ENCODE measurements at places on chromosomes 2 and 18.
A peak's percentile ranks its signal among the peaks of the same experiment; 100 is the strongest.

DNA sequence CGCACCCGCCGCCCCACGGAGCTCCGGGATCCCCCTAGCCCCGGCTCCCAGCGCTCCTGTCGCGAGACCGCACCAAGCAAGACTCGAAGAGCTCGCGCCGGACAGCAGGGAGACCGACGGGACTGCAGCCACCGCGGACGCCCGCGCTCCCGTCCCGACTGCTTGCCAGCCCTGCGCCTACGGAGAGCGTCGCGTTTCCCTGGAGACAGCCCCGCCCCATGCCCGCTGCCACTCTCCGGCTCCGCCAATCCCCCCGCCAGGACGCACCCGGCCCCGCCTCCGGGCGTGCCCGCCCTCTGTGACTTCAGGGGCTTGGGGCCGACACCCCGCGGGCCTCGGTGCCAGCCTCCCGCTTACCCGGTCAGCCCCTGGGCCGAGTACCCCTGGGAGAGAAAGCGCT is at the start of gene ANKMY1:
Gene ANKMY1, minus strand, starts transcription at position 181 of the 400 bp plus-strand sequence. CDS start 653 bp downstream, outside the sequence.
- DNase-seq: peak; percentile 37

DNA sequence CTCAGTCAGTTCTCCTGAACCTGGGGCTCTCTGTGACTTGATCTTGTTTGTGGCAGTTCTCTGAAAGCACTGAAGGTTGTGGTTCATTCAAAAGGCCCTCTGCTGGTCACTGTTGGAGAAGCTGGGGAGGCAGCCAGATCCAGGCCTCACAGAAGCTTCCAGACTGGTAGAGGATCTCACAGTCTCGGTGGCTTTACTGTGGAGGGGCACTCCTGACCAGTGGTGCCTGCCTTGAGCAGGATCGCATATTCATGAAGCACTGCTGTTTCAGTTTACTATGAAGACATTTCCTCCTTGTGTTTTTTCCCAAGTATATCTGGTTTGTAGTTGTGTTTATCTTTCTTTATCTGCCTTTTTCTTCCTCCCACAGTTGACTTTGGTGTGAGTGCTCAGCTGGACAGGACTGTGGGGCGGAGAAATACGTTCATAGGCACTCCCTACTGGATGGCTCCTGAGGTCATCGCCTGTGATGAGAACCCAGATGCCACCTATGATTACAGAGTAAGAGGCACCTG is 133.9 kb downstream of the MAP4K4 start:
- no peak for DNase-seq

GRCh38 chr18:66630831-66631230 is 26.9 kb upstream of the CDH19 start:
- DNase-seq: no peak

- no peak for DNase-seq
Measured at GRCh38 chr18:8928044-8928443, 174.5 kb upstream of the NDUFV2 start.

DNA sequence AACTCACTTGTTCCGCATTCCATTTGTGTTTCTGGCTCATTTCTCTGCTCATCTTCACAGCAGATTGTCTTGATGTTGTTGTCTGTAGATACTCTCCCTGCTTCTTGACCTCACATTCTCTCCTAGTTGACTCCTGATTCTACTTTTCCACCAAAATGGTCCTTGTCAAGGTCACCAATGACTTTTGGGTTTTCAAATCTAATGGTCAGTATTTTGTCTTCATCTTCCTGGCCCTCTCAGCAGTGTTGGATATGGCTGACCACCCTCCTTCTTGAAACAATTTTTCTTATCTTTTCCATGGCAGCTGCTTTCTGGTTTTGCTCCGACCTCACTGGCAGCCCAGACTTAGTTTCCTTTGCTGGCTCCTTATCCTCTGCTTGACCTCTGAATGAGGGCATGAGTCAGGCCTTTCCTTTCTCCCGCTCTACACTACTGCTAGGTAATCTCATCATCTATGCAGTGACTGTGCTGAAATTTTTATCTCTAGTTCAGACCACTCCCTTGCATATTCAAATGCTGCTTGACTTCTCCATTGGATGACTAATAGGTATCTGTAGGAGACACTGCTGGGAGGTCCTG is 386.6 kb upstream of the SPRED2 start:
- no peak for DNase-seq

DNA sequence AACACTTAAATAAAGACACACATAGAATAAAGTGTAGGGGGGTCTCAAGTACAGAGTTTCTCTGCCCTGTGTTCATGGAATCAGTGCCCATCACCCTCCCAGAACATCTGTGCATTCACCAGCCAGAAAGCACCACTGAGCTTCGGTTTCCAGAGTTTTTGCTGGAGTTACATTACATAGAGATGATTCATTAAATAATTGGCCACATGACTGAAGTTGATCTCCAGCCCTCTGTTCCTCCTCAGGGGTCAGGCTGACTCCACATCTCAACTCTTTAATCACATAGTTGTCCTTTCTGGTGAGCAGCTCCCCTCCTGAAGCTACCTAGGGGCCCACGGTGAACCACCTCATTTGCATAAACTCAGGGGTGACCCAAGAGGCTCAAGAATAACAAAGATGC is 129.8 kb downstream of the METTL4 start:
- no peak for DNase-seq

GRCh38 chr2:95730813-95731212 is 139.0 kb downstream of the TRIM43 start:
- DNase-seq: no peak

- no peak for DNase-seq
Measured at GRCh38 chr18:69585696-69586095, 185.0 kb downstream of the DOK6 start.

DNA sequence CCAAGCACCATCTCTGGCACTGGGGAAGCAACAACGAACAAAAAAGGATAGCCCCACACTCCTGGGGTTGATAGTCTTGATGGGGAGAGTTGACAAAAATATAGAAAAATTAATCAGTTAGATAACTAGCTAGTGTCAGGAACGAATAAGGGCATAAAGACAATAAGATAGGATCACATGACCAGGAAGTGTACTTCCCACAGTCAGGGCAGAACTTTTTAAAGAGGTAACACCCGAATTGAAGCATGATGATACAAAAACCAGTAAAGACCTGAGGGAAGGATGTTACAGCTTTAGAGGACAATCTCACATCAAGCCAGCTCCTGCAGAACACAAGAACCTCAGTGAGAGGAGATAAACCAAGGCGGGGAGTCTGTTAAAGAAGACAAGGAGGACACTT is 295.4 kb upstream of the CRIM1 start:
- no peak for DNase-seq

- no peak for DNase-seq
Measured at GRCh38 chr18:58975296-58975695, 110.6 kb downstream of the ZNF532 start.

GRCh38 chr18:54883816-54884604 is 55.7 kb downstream of the RAB27B start:
- DNase-seq: no peak

- DNase-seq: no peak
Measured at GRCh38 chr2:44553456-44553855, 191.7 kb downstream of the CAMKMT start.

- DNase-seq: peak; percentile 10
Measured at GRCh38 chr2:239193925-239194677, 206.7 kb downstream of the HDAC4 start.

DNA sequence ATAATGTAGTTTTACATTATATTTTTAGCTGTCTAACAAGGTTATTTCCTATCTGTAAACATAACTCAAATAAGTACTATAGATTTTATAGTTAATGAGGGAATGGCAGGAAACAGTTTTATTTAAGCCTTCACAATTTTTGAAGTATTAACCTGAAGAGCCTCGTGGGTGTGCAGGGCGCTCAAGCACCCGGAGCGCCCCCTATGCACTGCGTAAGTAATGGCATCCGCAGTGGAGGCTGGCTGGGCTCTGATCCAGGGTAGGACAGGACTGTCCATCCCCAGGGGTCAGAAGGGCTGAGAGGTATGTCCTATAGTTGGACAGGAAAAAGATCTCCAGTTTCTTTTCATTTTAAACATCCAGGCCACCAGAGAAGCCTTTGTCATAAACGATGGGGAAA is 8.2 kb upstream of the GBX2 start:
- DNase-seq: no peak

- DNase-seq: no peak
Measured at GRCh38 chr2:210199854-210200253, 25.4 kb downstream of the ACADL start.

GRCh38 chr2:203586206-203586605 is 51.1 kb upstream of the RAPH1 start:
- no peak for DNase-seq

GRCh38 chr2:14776216-14776615 is 143.7 kb downstream of the LRATD1 start:
- DNase-seq: no peak

GRCh38 chr2:232658217-232658785 is 24.9 kb downstream of the EFHD1 start:
- DNase-seq: no peak

- DNase-seq: no peak
Measured at GRCh38 chr18:55220523-55220922, 261.3 kb upstream of the CCDC68 start.

- DNase-seq: no peak
Measured at GRCh38 chr2:97763176-97763845, 49.9 kb downstream of the ZAP70 start.

- no peak for DNase-seq
Measured at GRCh38 chr18:53503914-53504441, 720.5 kb downstream of the MBD2 start.

DNA sequence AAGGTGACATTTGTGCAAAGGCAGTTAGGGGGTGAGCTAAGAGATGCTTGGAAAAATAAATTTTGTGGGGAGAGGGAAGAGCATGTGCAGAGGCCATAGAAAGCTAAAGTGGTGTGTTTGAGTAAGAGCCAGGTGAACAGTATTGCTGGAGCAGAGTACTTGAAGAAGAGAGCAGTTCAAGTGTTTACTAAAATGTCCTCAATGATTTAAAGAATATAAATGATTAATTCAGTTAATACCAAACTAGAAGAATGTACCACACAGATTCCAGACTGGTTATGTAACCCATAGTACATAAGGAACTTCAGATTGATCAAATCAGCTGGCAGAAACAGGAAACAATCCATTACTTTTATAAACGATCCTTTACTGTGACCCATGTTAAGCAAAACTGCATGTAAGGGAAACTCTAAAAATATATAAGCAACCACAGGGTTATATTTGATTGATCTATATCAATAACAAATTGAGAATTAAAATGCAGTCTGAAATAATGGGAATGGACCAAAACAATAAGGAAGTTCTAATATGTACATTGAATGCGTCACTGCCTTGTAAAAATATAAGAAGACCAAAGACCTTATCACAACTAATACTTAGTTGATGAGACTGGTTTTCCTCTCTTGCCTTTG is 76.9 kb downstream of the LDAH start:
- DNase-seq: no peak

GRCh38 chr2:42961385-42961811 is 169.0 kb upstream of the HAAO start:
- DNase-seq: no peak

GRCh38 chr2:104736026-104736425 is 117.9 kb upstream of the POU3F3 start:
- DNase-seq: no peak

DNA sequence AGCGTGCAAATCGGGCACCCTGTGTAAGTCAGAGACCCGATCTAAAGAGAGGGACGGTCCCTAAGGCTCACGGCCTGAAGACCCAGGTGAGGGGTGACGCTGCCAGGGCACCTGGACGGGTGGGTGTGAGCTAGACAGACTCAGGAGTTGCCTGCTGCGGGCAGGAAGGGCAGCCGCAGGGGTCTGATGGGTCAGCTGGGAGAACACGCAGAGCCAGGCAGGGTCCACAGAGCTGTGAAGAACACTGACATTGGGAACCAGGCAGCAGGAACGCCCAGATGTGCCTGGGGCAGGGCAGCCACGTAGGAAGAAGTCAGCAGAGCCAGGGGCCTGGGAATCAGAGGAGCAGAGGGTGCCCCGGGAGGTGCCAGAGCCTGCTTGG is 25.9 kb downstream of the HDAC4 start:
- no peak for DNase-seq

DNA sequence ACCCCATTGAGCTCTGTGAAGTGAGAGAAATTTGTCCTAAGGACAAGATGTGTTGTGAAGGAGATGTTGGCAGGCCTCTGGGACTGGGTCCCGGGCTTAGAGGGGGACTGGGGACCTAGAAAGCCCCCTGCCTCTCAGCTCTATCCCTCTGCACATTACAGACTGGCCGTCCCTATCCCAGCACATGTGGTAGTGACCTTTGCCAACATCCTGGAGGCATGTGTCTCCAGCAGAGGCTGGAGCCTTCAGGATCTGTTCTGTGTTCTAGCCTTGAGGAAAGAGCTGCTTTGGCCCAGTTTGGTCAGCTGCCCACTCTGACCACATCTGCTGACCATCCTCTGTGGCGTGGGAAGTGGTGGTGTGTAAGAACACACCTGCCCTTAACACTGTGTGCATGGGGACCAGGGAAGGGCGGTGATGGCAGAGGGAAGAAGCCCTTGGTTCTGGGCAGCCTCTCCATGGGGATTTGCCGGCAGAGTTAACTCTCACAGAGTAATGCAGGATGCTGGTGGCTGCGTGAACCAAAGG is 33.4 kb downstream of the NCK2 start:
- DNase-seq: no peak

GRCh38 chr2:68206793-68207192 is 45.5 kb downstream of the PPP3R1 start:
- no peak for DNase-seq

GRCh38 chr2:174630107-174630506 is 32.5 kb upstream of the WIPF1 start:
- no peak for DNase-seq

- DNase-seq: no peak
Measured at GRCh38 chr2:183250061-183250460, 125.8 kb downstream of the NUP35 start.

Data from retinal pigment epithelial cell (primary cell).